ENCODE measurements at places on chromosomes 5 and 9.

DNA sequence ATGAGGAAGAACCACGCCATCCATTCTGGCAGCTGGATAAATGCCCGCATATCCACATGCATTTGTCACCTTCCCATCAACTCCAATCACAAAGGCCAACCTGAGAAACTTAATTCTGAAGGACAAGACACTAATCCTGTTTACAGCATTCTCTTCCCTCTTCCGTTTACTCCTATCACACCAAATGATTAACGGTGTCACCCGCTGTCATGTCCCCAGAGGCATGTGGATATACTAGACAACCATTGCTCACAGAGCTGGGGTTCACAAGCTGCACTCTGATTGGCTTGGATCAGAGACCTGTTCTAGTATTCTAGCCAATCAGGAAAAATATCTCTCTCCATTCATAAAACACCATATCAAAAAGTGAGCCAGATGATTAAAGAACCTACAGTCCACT lies 3.6 kb downstream of the MACROH2A1 start:
- no peak for DNase-seq

DNA sequence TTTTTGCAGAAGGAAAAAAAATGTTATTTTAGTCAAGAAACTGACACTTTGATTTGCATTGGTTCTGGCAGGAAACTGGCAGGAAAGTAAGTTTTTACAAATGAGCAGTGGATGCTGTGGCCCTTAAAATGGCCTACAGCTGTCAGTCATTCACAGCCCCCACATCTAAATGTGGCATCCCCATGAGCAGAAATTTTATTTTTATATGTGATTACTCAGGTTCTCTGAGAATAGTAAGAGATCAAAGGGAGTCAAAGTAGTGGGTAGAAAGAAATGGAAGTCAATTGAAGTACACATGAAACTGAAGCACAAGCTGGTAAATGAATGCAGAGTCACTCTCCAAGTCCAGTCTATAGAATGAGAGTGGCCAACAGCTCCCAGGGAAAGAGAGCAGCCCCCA lies 80.3 kb downstream of the ENC1 start:
- no peak for DNase-seq

- DNase-seq = no peak
These were observed 1.1 kb downstream of the ELOVL7 start for GRCh38 chr5:60842871-60843385.

GRCh38 chr5:179438461-179438860 lies 93.2 kb upstream of the ADAMTS2 start:
- no peak for DNase-seq

DNA sequence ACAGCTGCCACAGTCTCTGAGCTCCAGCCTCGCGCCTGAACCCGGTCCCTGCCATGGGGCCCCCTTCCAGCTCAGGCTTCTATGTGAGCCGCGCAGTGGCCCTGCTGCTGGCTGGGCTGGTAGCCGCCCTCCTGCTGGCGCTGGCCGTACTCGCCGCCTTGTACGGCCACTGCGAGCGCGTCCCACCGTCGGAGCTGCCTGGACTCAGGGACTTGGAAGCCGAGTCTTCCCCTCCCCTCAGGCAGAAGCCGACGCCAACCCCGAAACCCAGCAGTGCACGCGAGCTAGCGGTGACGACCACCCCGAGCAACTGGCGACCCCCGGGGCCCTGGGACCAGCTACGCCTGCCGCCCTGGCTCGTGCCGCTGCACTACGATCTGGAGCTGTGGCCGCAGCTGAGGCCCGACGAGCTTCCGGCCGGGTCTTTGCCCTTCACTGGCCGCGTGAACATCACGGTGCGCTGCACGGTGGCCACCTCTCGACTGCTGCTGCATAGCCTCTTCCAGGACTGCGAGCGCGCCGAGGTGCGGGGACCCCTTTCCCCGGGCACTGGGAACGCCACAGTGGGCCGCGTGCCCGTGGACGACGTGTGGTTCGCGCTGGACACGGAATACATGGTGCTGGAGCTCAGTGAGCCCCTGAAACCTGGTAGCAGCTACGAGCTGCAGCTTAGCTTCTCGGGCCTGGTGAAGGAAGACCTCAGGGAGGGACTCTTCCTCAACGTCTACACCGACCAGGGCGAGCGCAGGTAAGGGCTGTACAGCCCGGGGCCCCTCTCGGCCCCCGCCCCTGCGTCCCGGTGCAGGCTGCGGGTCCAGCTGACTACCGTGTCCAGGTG lies 509 bp downstream of the LVRN start:
- no peak for DNase-seq

DNA sequence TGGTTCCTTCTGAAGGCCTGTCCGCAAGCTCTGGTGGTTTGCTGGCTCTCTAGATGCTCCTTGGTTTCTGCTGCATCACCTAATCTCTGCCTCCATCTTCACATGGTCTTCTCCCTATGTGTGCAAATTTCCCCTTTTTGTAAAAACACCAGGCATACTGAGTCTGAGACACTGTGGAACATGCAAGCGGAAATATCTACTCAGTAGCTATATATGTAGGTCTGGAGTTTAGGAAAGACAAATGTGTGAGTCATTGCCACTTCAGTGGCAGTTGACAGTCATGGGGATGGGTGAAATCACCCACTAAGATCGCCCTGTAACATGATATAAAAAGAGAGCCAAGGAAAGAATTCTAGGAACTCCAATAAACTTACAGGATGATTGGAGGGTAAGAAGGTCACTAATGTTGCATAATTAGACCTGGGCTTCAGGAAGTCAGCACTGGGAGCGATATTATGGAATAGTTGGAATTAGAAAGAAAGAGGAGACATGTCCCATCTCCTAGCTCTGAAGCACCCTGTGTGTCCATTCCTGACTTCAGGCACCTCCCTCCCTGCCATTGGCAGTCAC lies 22.7 kb upstream of the UBLCP1 start:
- peak; percentile 19 for DNase-seq

DNA sequence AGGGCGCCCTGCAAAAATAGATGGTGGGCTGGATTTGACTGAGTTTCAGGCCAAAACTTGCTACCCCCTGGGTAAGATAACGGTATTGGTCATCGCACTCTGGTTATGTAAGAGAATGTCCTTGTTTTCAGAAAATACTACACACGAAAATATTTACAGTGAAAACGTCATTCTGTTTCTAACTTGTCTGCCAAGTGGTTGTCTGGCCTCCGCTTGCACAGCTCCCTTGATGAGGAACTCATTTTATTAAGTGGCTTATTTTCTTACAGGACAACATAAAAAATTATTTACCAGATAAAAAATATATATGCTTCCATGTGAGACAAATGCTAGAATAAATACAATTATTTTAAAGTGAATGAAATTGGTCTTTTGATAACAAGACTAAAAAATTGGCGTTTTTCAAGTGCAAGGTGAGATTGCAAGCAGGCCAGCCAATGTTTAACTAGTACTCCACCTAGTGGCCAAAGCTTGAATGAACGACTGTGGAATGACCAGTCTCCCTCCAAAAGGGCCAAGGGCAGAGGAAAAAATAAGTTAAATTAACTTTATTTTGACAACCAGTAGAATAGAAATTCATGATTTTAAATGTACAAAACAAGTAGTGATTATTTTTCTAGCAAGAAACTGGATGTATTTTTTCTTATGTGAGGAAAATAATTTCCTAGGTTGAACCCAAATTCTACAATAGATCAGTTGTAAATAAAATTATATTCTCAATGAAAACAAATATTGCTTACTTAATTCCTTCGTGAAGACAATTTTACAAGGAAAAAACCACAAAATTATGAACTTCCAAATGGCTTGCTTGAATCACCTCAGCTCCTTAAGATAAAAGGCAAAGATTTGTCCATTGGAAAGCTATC lies 93.2 kb downstream of the ZFAND5 start:
- peak; percentile 41 for DNase-seq

DNA sequence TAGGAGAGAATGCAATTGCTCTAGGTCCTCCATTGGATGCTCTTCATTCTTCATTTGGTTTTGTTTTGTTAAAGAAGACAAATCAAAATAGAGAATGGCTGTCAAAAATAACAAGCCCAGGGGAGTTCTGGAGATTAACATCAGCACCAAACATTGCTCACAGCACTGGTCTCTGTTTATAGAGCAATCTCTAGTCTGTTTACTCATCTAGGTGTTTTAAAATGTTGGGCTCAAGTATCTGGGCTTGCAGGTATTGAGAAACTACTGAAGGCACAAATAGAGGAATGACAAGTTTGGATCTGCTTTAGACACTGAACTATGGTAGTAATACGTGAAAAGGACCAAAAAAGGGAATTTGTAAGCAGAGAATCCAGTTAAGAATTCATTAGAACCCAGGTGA lies 77.0 kb upstream of the TMC1 start:
- no peak for DNase-seq

DNA sequence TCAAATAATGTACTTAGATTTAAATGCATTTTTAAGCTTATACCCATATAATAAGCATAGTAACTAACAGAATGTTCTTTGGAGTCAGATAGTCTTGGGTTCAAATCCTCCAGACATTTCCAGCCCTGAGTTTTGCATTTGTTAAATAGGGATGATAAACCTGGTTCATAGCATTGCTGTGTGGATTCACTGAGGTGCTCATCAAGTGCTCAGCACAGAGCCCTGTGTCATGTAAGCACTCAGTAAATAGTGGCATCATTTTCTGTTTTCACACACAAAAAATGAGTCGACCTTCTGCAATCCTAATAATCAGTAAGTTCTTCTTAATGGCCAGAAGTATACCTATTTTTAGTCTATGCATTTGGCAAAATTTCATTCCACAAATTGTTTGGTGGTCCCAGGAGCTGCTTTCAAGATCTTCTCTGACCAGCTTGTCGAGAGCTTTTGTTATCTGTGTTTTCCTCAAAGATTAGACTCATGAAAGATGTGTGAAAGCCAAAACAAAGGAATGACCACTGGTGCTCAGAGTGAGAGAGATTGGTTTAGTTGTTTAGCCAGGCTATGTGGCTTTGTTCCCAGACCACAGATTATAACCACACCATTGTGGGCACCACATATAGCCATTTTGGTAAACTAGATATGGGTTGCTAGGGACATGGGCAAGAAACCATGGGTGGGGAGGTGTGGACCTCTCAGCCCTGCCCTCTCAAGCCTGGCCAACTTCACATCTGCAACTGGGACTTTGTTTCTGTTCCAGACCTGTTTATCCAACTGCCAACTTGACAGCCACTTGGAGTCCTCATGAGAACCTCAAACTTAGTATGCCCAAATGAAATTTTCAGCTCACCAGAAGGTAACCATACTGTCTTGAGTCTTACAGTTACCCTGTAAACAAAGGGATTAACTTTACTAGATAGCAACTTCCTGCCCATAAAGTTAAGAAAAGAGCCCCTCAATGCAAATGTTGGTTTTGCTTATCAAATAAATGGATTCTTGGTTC lies 45.0 kb downstream of the DOCK8 start:
- DNase-seq = no peak

GRCh38 chr9:127509261-127509954 lies 58.1 kb downstream of the LRSAM1 start:
- no peak for DNase-seq

GRCh38 chr9:126459546-126459945 lies 132.9 kb downstream of the MVB12B start:
- no peak for DNase-seq

DNA sequence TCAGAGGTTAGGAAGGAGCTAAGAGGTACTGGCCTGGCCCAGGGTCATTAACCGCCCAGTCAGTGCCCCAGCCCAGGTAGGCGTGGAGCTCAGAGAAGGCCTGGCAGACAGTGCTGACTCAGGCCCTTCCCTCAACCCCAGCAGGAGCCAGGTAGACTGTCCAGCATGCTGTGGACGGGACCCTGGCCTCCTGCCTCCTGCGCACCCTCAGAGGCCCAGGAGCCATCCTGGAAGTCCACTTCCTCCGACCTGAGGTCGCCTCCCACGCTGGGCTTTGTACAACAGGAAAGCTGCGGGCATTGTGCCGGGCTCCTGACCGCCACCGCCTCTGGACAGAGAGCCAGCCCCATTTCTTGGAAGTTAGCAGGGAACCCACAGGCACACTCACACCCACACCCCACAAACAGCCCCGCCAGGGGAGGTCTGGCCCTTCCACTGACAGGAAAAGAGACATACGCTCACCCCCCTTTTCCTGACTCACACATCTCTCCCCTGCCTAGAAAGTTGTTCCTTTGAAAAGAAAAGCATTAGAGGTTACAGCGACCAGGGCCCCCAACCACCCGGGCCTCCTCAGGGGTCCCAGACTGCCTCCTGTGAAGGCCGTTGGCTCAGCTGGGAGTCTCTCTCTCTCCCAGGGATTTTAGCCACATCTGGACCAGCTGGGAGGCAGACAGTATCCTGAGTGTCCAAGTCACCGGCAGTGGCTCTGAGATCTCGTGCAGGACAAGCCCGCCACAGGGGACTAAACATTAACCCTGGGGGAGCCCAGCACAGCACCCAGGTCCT lies 7.7 kb downstream of the RALGDS start:
- no peak for DNase-seq

DNA sequence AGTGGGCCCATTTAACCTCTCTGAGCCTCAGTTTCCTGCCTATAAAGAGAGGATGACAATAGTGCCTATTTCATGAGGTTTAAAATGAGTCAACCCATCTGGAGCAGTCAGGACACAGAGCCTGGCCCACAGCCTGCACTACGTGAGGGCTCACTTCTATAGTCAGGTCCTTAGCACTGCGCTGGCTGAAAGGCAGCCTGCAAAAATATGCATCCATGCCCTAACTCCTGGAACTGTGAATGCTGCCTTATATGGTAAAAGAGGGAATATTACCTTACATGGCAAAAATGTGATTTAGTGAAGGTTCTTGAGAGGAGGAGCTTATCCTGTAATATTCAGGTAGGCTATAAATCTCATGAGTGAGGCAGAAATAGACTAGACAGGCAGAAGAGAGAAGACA lies 98.5 kb downstream of the GABBR2 start:
- DNase-seq = no peak

DNA sequence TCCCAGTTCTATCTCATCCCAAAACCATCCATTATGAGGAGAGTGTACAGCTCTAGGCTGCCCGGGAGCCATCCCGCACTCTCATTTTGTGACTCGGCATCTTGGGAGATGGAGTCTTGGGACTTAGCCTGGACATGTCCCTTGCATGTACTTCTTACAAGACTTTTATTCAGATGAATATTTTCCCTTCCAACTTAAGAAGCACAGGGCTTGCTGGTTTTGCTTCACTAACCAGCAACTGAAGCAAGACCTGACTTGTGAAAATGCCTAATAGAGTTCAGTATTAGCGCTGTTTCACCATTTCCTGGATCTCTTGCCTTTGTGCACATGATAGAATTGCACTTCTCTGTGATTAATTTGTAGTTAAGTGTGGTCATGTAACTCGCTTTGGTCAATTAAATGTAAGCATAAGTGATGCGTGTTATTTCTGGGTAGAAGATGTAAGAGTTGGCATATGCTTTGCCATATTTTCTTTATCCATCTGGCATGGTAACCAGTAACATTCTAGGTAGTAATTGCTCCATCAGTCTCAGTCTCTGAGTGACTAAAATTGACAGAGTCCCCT lies 55.8 kb downstream of the PDCD1LG2 start:
- DNase-seq = no peak

DNA sequence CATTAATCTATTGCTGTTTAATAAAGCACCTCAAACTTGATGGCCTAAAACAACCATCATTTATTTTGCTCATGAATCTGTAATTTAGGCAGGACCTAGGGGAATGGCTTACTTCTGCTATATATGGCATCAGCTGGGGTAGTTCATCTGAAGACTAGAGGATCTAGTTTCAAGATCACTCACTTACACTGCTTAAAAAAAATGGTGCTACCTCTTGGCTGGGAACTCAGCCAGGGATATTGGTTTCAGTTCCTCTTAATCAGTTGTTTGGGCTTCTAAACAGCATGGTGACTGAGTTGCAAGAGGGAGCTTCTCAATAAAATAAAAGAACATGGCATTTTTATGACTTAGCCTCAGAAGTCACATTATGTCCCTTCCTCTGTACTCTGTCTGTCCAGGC lies 142.0 kb downstream of the FAM114A2 start:
- no peak for DNase-seq

Measured in activated T-cell treated with anti-CD3 and anti-CD28 coated beads for 24 hours (primary cell).